Kidney epithelial cell (primary cell): ENCODE measurements at places on chromosomes 1 and 21.

DNA sequence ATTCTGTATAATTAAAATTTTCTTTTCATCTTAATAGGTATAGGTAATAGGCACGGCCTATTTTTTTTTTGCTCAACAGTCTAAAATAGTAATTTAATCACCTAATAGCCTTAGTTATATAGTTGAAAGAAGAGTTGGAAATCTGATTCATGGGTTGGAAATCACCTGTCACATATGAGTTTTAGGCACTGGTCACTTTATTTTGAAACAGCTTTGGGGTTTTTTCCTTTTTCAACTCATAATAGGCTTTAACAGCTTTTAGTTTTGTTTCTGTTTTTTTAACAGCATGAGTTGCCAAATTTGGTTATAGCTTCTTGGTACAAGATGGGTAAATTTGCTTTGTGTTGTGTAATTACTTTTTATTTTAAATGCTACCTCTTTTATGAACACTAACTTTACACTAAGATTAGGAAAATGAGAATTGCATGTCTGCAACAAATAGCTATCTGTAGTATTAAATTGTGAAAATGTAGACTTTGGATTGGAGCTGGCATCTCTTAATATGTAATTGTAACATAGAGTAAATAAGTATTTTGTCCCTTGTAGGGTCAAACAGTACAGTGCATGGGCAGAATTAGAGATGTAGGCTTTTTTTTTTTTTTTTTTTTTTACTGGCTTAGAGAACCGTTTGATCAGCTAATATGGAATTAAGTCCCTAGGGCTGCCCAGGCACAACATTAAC is 109.8 kb downstream of the OSBPL9 start:
- no peak for DNase-seq

- DNase-seq = no peak
Measured at GRCh38 chr1:160674415-160674814, 27.6 kb upstream of the SLAMF1 start.

DNA sequence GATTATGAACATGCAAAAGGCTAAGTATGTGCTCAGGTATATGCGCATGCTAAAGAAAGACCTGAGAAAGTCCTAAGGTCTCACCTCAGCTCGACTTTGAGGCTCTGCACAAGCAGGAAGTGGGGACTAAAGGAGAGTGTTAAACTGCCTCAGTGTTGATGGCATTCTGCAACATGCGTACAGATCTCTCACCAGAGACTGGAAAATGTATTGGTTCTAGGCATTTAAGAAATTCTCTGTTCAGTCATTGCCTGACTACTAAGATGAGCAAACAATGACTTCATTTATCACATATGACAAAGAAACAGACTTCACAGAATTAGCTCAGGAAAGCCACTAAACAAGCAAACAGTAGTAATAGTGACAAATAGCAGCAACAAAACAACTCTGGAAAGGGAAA is 90.8 kb downstream of the USH2A start:
- DNase-seq = no peak

DNA sequence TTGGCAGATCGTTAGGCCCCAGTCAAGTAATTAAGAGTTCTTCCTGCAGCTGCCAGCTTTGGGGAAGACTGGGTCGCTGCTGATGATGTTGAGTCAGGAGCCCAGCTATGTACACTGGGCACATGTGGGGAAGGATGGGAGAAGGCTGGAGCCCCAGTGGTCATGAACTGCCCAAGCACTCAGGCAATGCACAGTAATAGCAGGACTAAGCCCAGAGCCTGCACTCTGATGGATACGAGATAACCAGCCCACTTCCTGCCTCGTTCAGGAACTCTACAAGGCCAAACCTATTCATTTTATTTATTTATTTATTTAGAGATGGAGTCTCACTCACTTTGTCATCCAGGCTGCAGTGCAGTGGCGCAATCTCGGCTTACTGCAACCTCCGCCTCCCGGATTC is 81.1 kb upstream of the BTG3 start:
- no peak for DNase-seq

GRCh38 chr1:43507296-43508295 is 23.1 kb upstream of the PTPRF start:
- no peak for DNase-seq

DNA sequence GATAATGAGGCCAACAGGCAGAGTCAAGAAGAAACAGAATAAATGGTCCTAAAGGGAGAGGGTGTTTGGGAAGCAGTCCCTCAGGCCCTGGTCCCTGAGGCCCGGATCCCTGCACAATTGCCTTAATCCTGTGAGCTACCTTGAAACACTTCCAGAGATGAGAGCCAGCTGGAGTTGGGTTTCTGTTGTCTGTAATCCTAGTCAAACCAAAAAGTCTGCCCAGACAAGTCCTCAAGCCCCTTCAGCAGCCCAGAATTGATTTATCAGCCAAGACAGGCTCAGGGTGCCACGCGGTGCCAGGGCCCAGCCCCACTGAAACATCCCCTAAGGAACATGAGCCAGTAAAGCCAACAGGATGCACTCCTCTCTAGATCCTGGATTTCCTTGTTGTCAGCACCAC is 16.4 kb upstream of the CLSTN1 start:
- no peak for DNase-seq

GRCh38 chr1:119554183-119554582 is 47.2 kb downstream of the HSD3B1 start:
- peak; percentile 86 for DNase-seq
